ENCODE measurements at places on chromosomes 16 and 17.

DNA sequence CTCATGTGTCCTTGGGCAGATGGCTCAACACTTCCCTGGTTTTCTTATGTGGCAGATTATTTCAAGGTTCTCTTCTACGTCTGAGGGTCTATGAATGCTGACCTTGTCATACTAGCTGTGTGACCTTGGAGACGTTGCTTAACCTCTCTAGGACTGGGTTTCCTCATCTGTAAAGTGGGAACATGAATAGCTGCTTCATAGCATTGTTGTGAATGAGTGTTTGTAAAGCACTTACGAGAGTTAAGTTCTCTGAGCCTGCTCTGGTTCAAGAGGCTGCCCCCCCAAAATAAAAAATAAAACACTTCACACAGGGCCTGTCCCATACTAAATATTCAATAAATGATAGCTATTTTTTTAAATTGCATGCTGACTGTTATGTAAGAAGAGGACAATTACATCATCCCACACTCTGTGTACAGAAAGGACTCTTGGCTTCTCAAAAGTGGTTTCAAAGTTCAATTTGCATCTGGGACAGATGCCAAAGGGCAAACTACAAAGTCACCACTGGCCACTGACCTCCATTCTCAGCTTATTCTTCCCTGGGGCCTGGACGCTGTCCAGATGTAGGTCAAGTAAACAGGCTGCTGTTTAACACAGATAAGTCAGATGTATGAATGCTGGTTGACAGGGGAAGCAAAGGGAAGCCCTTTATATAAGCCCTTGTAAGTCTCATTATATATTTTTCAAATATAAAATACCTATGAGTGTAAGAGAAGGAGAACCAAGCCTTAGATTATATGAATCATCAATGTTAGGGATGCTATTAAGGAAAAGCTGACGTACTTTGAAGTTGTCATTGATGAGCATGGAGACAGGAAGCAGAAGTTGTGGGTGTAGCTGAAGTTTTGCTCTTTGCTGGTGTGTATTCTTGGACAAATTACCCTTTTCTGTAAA lies 15.4 kb upstream of the NDEL1 start:
- no peak for DNase-seq

DNA sequence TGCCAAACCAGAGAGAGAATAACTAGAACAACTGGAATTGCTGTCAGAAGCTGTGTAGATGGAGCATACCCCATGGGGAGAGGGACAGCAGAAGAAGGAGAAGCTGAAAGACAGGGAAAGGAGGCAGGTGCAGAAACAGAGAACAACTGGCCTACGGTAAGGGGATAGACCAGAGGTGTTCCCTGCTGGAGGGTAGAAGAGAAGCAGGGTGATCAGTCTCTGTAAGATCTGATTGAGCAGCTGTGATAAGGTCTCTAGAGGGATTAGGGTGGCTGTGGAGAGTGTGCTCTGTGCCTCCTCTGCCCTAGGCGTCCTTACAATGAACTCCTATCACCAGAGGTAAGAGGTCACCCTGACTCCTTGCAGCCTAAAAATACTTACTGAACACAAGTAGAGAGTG lies 30.4 kb upstream of the HS3ST3B1 start:
- no peak for DNase-seq

DNA sequence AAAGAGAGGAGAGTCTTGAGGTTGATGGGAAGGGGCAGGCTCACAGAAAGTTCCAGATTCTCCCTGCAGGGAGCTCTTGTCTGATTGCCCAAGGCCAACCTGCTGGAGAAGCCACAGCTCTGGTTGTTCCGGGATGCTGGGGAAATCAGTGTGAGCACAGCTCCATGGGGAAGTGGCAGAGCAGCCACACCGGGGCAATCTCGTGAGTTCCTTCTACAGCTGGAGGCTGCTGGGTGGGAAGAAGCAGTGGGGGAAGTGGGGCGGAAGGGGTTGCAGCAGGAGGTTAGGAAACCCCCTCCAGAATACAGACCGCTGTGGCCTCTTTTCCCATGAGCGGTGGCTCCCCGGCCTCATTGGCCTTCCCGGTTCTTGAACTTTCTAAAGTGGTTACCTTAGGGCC lies 34.0 kb downstream of the KIAA0513 start:
- DNase-seq = no peak

DNA sequence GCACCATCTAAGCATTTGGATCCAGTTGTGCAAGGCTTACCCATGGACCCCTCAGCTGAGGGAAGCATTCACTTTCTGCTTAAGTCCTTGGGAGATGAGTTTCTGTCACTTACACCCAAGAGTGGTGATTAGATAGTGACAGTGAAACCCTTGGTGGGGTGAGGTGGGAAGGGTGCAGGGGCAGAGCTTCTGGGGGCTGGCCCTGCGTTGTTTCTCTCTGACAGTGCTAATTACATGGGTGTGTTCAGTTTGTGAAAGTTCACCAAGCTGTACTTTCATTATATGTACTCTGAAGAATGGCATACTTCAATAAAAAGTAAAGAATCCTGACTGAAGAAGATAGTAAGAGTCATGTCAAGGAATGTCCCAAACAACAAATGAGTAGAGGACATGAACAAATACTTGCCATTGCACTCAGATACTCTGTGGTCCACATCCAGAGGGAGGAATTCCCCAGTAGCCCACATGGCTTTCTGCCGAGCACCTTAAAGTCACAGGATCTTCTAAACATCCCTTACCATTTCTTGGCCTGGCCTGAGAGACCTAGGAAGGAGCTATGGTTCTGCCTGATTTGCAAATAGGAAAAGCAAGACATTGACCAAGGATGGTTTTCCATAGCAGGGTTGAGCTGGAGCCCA lies 8.4 kb downstream of the CHST6 start:
- no peak for DNase-seq

GRCh38 chr16:11097094-11097786 lies 152.9 kb downstream of the CLEC16A start:
- DNase-seq = no peak

GRCh38 chr17:79981090-79981489 lies 54.6 kb downstream of the TBC1D16 start:
- no peak for DNase-seq

GRCh38 chr16:3461151-3461550 lies 17.7 kb downstream of the NAA60 start:
- DNase-seq = no peak

- peak; percentile 89 for DNase-seq
Observed at GRCh38 chr16:27670071-27670810, 120.3 kb downstream of the KATNIP start.

DNA sequence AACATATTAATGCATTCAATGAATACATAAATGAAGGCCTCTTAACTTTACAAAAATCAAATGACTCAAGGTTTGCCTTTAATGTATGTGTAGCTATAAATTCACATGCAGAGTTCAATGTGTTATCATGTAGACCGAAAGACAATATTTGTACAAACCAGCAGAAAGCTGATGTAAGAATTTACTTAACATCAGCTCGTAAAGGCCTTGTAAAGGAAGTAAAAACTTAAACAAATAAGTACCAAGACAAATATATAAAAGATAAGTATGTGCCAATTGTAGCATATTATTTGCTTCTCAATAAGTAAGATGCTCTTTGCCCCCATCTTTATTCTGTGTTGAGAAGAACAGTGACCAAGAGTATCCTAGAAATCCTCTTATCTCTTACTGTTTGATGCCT lies 105.7 kb downstream of the SYCE1L start:
- no peak for DNase-seq

- DNase-seq = no peak
Observed at GRCh38 chr16:61128545-61129323, 907.5 kb downstream of the CDH8 start.

GRCh38 chr17:10029129-10029528 lies 124.1 kb upstream of the RCVRN start:
- DNase-seq = no peak

DNA sequence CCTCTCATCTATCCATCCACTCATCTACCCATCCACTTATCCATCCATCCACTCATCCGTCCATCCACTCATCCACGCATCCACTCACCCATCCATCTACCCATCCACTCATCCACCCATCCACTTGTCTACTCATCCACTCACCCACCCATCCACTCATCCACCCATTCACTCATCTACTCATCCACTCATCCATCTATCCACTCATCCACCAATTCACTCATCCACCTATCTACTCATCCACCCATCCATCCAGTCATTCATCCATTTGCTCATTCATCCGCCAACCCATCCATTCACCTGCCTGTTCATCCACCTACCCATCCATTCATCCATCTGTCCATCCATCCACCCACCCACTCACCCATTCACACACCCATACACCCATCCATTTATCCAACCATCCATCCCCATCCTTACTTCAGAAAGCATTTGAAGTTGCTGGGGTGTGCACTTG lies 329.6 kb downstream of the SEC14L1 start:
- DNase-seq = no peak

- DNase-seq = peak; percentile 57
Observed at GRCh38 chr17:27550291-27550930, 80.6 kb upstream of the LGALS9 start.

GRCh38 chr17:76968707-76969597 lies 100.7 kb downstream of the MGAT5B start:
- peak; percentile 96 for DNase-seq

- no peak for DNase-seq
Observed at GRCh38 chr16:72704746-72705372, 343.1 kb downstream of the ZFHX3 start.

- DNase-seq = no peak
Observed at GRCh38 chr17:17462048-17462824, 14.6 kb upstream of the MED9 start.

DNA sequence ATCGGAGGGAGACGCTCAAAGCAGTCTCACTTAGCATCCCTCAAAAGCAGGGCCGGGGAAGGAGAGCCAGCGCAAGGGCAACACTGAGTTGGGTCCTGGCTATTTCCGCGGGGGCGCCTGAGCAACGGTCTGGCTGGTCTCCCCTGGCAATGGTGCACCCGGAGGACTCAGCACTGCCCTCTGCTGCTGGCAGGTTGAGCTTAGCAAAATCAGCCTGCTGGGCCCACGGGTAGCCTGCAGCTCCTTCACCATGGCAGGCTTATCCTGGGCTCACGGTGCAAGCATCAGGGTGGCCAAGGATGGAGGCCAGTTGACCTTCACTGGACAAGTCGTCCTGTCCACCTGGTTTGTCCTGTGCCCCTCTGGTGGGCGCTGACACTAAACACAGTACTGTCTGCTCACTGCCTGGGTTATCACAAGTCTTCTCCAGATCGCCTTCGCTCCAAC lies 14.4 kb upstream of the ALDH3A1 start:
- no peak for DNase-seq

GRCh38 chr16:86530251-86531190 lies 20.2 kb downstream of the FOXF1 start:
- no peak for DNase-seq

- DNase-seq = no peak
Observed at GRCh38 chr16:11159282-11159681, 96.7 kb downstream of the SOCS1 start.

DNA sequence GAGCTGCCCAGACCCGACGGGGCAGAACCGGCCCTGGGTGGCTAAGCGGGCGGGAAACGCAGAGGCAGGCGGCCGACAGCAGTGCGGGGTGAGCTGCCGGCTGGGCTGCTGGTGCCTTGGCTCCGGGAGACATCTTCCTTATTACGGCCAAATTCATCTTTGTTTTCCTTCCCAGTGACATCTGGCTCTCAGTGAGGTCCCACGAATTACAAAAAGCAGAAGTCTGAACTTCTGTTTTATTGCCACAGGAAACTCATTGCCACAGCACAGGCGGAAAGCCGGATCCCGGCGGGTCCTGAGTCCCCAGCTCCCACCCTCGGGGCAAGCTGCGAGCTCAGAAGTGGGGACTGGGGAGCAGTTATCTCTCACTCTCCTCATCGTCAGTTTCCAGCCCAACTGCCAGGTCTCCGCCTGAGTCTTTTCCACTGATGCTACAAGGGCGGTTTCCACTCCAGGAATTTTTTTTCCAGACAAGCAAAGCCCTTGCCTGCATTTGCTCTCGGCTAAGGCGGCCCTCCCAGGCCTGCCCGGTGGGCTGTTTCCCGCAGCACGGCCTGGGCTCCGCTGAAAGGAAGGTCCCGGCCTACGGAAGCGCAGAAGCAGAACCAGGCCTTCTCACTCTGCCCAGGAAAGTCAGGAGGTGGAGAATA lies 40.3 kb downstream of the CBFA2T3 start:
- no peak for DNase-seq

- no peak for DNase-seq
Observed at GRCh38 chr17:145671-146541, 8.5 kb downstream of the SCGB1C2 start.

- no peak for DNase-seq
Observed at GRCh38 chr16:24507959-24508480, 31.3 kb upstream of the RBBP6 start.

GRCh38 chr17:77297693-77298666 lies 157.2 kb downstream of the SEC14L1 start:
- no peak for DNase-seq

DNA sequence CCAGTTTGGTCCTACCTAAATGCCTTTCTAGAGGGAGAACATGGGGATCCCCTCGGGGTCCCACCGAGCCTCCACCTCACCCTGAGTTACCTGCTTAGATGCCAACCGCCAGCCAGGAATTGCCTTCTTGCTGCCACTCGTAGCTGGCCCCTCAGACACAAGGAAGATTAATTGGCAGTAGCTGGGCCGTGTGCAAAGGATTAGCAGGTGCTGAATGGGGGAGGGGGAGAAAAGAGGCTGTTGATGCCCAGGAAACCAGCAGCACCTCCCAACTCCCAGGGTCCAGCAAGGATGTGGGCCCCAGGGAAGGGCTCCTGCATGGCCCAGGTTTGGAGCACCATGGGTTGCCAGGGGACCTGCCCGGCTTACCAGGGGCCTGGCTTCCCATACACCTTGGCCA lies at the start of gene CNGB1:
TSS of gene CNGB1 (minus strand) at position 159 of the 400 bp plus-strand sequence. CDS start 3,842 bp downstream, outside the sequence.
- peak; percentile 14 for DNase-seq

- peak; percentile 85 for DNase-seq
Observed at GRCh38 chr17:75785016-75785890, 647 bp downstream of the UNK start.

DNA sequence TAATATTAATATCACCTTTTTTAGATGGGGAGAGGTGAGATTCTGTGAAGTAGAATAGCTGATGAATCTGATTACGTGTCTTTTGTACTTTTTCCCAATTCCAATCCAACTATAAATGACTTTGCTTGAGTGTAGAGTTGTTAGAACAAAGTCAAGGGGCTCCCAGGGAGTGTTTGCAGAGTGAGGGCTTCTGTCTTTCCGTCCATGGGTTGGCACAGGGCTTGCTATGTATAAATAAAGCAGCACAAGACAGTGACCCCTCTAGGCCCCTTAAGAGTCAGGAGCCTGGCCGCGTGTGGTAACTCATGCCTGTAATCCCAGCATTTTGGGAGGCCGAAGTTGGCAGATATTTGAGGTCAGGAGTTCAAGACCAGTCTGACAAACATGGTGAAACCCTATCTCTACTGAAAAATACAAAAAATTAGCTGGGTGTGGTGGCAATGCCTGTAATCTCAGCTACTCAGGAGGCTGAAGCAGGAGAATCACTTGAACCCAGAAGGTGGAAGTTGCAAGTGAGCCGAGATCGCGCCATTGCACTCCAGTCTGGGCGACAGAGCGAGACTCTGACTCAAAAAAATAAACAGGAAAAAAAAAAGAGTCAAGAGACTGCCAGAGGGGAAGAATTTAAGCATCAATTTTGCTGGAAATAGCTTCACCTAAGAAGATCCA lies 127.9 kb upstream of the HS3ST3A1 start:
- DNase-seq = no peak

Data from NCI-H524 treated with DMSO at 0.1 percent for 48 hours (cell line).